H54 (cell line): ENCODE measurements at places on chromosomes 13 and 19.

GRCh38 chr19:9906475-9907087 lies 29.7 kb downstream of the OLFM2 start:
- no peak for DNase-seq

DNA sequence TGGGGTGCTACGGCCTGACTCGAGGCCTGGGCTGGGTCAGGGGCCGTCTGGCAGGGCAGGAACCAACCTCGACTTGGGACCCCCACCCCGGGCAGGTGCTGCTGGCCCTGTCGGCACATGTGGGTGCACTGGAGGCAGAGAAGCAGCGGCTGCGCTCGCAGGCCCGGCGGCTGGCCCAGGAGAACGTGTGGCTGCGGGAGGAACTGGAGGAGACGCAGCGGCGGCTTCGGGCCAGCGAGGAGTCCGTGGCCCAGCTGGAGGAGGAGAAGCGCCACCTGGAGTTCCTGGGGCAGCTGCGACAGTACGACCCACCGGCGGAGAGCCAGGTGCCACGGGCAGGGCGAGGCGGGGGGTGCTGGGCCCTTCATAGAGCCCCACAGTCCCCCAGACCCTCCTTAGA lies 5.9 kb downstream of the KLC3 start:
- DNase-seq = no peak

DNA sequence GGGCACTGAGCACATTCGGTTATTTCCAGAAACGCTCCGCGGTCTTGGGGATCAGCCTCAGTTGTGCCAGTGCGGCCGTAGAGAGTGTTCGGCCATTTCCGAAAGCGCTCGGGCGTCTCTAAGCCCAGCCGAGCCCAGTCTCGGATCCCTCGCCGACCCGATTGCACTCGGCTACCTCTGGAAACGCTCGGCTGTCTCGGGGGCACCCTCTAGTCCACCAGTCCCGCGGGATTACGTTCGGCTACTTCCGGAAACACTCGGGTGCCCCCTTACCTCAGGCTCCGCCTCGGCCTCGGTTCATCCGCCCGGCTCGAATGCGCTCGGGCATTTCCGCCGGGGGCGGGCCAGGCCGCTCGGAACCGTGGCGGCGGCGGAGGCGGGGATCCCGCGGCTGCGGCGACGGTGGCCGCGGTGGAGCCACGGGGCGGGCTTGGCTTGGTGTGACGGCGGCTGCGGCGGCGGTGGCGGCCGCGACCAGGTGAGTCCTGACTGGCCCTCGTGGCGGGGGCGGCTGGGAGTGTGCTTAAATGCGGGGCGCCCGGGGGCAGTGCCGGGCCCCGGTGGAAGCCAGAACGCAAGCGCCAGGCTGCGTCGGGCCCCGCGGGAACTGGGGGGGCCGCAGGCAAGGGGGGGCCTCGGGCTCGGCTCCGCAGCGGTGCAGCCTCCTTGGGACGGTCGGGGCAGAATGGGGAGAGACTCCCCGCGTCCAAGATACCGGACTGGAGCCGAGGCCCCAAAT lies at the start of gene PIK3R2:
TSS of gene PIK3R2 (plus strand) at position 347 of the 739 bp plus-strand sequence. CDS start 2,717 bp downstream, outside the sequence.
- DNase-seq = peak; percentile 99

DNA sequence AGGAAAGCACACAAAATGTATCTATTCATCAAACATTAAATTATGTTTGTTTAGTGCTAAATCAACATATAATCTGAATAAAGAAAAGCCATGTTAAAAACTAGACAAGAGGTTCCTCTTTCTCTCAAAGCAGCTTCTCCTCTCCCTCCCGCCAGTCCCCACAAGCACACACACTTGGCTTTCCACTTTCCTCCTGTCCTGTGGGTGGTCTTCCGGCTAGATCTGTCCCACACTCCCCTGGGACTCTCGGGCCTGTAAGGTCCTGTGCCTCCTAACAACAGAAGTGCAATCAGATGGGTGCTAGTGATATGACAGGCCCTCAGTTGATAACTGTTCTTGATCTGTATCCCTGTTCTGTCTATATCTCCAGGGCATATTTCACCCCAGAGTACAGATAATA lies 45.6 kb upstream of the RAP2A start:
- DNase-seq = no peak

DNA sequence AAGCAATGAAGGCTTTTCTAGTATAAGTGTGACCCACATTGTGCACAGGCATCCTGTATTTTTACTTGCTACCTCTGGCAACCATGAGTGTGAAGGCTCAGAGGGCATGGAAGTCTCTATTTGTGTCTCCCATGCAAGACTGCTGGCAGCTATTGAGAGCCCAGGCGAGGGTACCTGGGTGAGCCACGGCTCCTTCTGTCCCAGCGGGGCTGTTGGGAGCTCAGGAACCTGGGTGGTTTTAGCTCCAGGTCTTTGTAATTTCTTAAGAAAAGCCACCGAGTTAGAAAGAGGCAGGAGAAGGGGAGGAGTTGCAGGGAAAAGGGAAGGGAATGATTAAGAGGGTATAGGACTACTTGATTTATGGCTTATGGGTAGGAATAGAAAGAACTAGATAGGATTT lies 190.4 kb upstream of the SOX1 start:
- DNase-seq = no peak
